ENCODE measurements at places on chromosomes 12 and 14.

DNA sequence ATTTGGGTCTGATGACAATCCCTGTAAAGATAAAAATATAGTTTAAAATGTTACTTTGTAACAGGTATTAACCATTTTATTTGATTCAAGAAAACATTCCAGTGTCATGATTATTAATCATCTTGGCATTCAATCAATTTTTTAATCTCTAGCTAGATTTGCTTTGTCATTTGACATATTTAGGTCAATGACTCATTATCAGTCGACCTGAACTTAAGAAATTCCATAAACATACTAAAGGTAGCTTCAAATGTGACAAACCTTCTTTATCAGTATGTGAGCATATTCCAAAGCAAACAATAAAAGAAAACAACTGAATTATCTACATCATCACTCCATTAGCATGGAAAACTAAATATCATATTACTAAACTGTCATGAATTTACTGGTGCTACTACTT is 50.8 kb upstream of the CDKL1 start:
- DNase-seq = no peak

GRCh38 chr12:131091976-131092691 is 138.4 kb downstream of the ADGRD1 start:
- no peak for DNase-seq

DNA sequence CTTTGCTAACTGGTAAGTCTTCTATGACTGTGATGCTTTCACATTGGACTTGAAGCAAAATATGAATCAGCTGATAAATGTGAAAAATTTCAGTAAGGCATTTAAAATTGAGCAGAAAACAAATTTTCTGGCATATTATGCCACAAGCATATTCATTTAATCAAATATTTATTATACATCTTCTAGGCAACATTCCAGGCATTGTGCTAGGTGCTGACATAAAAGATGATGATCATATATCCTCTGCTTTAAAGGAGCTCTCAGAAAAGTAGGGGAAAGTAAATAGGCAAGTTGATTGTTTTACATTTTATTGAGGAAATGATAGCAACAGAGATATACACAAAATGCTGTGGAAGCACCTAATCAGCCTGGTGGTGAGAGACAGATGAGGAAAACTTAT is 248.9 kb downstream of the SLC16A7 start:
- no peak for DNase-seq

DNA sequence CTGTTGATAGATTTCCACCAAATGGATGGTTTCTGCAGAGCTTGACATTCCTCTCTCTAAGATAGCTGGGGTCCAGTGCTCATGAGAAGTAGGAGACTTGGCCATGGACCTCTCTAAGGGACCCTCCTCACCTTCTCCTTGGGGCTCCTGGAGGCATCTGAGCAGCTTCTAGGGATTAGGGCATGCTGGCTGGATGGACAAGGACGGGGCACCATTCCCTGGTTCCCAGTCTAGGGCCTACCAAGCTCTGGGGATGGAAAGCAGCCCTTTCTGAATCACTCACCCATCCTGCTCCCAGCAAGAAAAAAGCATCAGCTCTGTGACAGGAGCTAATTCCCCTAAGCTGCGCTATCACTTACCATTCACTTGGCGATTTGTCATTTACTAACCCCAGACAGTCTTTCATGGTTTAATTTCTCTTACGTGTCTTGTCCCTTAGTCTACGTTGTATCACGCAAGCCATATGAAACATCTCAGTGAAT is 39.5 kb downstream of the VWF start:
- no peak for DNase-seq

DNA sequence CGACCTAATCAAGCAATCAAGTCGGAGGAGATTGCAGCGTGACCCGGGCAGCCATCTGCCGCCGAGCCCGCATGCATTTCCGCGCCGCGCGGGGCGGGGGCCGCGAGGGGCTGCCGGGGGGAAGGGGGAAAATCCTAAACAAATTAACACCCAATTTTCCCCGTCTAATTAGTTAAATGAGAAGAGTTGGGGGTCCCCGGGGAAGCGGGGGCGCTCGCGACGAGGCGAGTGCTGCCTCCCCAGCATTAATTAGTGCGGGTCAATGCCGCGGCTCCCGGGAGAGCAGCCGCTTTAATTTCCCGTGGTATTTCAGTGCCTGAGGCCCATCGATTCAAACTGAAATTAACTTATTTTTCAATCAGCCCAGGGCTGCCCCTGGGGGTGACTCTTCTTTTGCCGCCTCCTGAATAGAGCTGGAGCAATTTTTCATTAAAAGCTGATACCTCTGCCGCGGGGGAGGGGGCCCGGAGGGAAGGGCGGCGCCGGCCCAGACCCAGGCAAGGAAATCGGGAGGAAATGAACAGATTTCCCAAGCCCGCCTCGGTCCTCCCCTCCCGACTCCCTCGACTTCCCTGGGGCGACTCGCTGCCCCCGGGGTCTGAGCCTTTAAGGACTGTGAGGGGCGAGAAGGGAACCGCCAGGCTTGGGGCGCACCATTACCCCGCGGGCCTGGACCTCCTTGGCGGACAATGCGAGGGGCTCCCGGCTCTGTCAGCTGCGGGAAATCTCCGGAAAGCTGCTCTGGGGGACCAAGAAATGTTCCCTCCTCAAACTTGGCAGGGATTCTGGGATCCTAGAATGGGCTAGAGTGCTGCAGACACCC is 18.9 kb downstream of the VSX2 start:
- no peak for DNase-seq

- no peak for DNase-seq
Observed at GRCh38 chr14:60981633-60982455, 799 bp downstream of the SLC38A6 start.

DNA sequence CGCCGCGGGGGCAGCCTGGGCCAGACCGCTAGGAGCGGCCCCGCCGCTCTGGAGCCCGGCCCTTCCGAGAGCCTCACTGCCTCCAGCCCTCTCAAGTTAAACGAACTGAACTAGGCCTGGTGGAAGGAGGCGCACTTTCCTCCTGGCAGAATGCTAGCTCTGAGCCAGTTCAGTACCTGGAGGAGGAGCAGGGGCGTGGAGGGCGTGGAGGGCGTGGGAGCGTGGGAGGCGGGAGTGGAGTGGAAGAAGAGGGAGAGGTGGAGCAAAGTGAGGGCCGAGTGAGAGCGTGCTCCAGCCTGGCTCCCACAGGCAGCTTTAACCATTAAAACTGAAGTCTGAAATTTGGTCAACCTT is 5.3 kb downstream of the LTB4R start:
- DNase-seq = no peak

GRCh38 chr12:17084831-17085230 is 478.9 kb upstream of the LMO3 start:
- no peak for DNase-seq

DNA sequence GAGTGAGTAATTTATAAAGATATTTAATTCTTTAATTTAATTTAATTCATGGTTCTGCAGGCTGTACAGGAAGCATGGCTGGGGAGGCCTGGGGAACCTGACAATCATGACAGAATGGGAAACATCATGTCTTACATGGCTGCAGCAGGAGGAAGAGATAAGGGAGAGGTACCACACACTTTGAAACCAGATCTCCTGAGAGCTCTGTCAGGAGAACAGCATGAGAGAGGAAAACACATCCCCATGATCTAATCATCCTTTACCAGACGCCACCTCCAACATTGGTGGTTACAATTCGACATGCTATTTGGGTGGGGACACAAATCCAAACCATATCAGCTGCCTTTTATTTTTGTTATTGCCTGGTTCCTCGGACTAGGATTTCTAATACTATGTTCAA is 928.6 kb downstream of the TMEM121 start:
- DNase-seq = no peak

GRCh38 chr12:130672089-130672820 is 43.8 kb downstream of the RIMBP2 start:
- no peak for DNase-seq

DNA sequence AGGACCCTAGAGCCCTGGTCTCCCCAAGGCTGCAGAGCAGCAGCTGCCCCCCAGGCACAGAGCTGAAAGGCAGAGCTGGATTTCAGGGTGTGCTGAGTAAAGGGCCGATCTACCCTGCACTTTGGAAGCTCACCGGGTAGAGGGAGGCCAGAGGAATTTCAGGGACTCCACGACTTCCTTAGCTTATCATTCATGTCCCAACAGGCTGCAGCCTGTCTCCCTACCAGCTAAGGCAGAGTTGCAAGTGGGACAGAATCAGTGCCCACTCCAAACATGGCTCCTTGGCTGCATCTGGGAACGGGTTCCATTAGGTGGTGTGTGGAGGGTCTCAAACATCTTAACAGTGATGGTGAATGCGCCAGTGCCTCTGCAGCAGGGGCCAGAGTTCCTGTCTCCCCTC is 27.5 kb downstream of the MMAB start:
- DNase-seq = no peak
